ENCODE measurements at places on chromosomes 12 and 14. TPM values are rescaled to one million over a fixed set of nuclear protein-coding genes. Genes with fewer than 3 reads are reported as not detected.

The YBX3 gene
- total RNA-seq: 242 TPM

The PRIMA1 gene
- total RNA-seq: not detected

The C3AR1 gene
- total RNA-seq: not detected

The SDS gene
- not detected for total RNA-seq

The FITM1 gene
- total RNA-seq: 0.39 TPM

The DHH gene
- not detected for total RNA-seq

The TDRD9 gene
- 6.5 TPM for total RNA-seq

The OR10A7 gene
- total RNA-seq: not detected

The FERMT2 gene
- total RNA-seq: 104 TPM

The C12orf54 gene
- not detected for total RNA-seq

The C12orf42 gene
- total RNA-seq: 0.43 TPM

The LGMN gene
- total RNA-seq: 34.1 TPM

The FAIM2 gene
- under 0.01 TPM for total RNA-seq

The KCNC2 gene
- total RNA-seq: not detected

The KRT85 gene
- total RNA-seq: not detected

The NRXN3 gene
- 27.2 TPM for total RNA-seq
